Activated effector memory CD4-positive, alpha-beta T cell treated with Interleukin-2 at 50 U/mL for 16 hours (primary cell): ENCODE measurements at places on chromosomes 12 and 14.
A peak's percentile ranks its signal among the peaks of the same experiment; 100 is the strongest.

DNA sequence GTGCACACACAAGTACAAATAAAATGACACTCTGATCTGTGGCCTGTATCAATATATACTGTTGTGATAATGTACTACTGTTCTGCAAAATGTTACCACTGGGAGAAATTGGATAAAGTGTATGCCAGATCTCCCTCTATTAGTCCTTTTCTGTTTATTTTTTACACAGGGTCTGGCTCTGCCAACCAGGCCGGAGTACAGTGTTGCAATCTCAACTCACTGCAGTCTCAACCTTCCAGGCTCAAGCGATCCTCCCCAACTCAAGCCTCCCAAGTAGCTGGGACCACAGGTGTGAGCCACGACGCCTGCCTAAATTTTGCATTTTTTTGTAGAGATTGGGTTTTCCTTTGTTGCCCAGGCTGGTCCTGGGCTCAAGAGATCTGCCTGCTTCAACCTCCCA lies 1.9 kb downstream of the NT5DC3 start:
- no peak for DNase-seq

DNA sequence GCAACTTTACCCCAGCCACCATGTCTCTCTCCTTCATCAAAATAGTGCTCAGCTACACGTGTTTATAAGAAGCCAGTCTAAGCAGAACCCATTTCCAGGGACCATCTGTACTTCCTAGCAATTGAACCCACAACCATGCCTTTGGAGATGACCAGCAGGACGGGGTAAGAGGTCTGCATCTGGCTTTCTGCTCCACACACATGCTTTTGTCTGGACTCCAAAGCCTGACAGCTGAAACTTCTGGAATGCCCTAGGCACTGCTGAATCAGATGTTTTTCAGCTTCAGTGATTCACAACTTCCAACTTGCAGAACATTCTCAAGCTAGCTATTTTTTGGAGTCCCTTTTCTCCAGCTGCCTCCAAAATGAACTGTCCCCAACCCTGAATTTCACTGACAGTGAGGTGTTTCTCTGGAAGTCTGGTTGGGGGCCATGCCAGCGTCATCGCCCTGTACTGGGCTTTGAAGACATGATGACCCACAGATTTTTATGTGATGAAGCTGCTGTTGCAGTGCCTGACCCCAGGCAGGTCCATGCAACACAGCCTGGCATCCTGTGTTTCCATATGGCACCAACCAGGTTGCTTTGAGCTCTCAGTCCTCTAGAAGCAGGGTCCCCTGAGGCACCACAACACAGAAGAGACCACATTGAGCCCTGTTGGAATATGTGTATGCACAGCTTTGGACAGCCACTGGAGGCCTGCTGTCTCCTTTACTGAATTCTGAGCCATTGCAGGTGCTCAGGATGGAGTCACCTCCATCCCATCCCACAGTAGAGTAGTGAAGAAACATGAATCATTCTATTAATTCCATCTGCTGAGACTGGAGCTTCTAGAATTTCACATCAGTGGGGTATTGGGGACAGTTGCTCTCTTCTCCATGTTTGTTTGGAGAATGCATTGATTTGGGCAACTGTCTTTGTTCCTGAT lies 80.2 kb downstream of the NUAK1 start:
- no peak for DNase-seq

DNA sequence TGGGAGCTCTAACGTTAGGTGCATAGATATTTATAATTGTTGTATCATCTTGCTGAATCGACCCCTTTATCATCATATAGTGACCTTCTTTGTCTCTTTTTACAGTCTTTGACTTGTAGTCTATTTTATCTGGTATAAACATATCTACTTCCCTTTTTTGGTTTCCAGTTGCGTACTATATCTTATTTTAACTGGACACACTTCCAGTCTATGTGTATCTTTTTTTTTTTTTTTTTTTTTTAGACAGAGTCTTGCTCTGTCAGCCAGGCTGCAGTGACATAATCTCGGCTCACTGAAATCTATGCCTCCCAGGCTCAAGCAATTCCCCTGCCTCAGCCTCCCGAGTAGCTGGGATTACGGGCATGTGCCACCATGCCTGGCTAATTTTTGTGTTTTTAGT lies 41.9 kb upstream of the ZFP36L1 start:
- no peak for DNase-seq

- no peak for DNase-seq
Measured at GRCh38 chr14:44369401-44370123, 137.5 kb downstream of the FSCB start.

GRCh38 chr12:11838403-11838802 lies 188.9 kb downstream of the ETV6 start:
- DNase-seq: no peak

DNA sequence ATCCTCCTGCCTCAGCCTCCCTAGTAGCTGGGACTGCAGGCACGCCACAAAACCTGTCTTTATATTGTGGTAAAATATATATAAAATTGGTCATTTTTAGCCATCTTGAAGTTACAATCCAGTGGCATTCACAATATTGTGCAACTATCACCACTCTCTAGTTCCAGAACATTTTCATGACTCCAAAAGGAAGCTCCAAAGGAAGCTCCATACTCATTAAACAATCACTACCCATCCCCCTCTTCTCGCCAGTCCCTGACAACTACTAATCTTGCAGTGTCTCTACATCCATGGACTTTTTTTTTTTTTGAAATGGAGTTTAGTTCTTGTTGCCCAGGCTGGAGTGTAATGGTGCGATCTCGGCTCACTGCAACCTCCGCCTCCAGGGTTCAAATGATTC lies 3.1 kb downstream of the GCH1 start:
- no peak for DNase-seq

DNA sequence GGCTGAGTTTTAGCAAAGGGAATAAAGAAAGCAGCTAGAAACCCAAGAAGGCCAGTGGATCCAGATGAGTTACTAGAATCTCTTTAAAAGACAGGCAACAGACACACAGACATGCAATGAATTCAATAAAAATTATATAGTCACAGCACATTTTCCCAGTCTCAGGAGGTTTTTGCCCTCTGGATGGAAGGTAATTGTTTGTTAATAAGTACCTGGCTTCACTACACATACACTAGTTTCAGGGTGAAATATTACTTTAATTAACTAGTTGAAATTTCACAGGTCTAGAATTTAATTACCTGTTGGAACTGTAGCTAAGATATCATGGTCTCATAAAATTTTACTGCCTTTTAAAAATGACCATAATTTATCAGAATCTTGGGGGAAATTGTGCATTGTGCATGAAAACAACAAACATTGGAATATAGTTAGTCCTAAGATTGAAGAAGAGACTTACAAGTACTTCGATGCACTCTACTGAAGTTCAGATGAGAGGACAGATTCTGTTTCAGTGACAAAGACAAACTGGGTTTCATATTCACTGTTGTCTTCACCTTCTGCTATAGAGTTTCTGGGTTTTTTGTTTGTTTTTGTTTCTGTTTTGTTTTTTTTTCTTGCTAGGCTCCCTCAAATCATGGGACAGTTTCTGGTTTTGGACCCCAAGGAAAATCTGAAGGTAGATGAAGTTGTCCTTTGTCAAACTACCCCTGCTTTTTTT lies 277.0 kb upstream of the GARIN6 start:
- no peak for DNase-seq

DNA sequence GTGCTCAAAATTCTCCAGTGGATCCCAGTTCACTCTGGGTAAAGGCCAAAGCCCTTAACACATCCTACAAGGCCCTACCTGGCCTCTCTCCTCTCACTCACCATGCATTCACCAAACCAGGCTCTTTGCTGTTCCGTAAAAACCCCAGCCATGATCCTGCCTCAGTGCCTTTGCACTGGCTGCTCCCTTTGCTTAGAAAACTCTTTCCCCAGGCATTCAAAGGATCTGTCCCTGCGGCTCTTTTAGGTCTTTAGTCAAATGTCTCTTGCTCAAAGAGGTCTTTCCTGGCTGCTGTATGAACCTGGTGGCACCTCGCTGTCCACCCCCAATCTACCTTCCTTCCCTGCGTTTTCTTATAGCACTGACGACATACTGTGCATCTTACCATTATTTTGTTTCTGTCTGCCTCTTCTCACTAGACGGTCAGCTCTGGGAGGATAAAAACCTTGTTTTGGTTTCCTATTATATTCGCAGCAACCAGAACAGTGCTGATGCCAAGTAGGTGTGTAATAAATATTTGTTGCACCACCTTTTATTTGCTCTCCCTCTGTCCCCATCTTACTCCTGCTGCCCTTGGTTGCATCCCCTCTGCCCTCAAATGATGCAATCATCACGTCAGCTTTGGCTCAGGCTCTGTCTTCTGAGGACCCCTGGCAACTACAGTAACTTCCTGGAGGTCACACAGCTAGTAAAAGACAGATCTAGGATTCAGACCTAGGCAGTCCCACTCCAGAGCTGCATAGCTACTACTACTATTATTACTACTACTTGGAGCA lies 23.8 kb upstream of the DICER1 start:
- DNase-seq: no peak

- DNase-seq: no peak
Measured at GRCh38 chr12:99068993-99069747, 424.1 kb downstream of the APAF1 start.

DNA sequence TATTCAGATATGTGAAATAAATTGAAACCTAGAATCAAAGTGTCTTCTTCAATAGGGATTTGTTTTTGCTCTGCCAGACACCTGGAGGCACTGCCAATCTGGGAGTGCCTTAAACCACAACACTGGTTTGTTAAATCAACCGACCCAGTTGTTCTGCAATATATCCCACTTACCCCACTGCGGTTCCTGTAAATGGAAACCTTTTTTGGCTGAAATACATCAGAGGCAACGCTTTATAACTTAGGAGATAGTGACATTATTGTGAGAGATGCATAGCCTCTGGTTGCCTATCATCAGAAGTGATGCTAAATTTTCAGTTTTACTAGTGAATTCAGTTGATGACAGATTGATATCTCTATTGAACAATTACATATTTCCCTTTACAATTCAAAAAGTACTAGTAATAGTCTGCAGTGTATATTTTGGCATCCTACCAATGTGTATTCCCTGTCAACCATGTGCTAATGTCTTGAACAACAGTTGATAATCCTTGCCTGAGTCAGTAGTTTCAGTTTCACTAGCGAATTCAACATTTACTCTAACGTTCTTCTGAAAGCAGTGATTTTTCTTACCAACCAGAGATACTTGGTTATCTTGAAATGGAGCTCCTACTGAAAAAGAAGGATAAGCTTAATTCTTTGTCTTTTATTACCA lies 30.5 kb downstream of the PPP2R5C start:
- no peak for DNase-seq

DNA sequence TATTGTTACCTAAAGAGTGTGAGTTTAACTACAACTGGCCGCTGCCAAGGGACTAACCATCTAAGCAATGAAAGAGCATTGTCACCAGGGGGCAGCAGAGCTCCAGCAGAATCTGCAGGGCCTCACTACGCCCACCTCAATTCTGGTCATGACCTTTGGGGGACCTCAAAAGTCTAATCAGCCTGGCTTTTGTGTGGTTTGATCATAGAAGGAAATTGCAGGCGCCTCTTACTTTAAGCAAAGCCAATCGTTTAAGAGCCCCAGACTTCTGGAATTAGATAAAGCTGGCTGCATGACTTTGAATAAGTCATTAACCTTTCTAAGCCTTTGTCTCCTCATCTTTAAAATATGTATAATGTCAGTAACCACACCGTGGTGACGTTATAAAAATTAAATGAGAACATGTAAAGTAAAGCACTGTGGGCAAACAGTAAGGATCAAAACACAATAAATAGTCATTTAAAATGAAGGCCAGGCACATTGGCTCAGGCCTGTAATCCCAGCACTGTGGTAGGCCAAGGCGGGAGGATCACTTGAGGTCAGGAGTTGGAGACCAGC lies 58.6 kb downstream of the TBX3 start:
- DNase-seq: no peak

DNA sequence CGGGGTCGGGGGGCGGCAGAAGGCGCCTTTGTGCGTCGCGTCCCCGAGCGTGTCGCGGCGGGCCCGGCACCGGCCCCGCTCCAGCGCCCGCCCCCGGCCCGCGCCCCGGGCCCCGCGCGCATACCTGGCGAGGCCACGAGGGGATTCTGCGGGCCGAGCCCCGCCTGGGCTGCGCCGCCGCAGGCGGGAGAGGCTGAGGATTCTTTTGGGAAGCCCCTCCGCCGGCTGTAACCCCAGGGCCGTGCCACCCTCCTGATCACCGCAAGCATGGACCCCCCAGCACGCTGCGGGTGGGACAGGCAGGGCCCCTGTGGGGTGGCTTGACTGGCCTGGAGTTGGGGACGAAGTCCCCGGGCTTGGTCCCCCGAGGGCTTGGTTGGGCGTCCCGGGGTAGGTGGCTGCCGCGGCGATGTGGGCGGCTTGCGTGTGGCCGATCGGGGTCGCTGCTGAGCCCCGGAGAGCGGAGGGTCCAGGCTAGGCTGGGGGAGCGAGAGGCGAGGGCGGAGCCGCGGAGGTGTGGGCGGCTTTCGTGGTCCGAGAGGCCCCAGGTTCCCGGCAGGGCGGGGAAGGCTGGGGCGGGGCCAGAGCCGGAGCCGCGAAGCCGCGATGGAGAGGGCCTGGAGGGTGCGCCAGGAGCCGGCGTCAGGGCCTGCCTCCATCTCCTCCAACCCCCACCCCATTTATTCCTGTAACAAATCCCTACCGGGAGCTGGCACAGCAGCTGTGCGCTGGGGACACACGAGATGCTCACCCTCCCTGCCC lies 28.4 kb upstream of the GPR132 start:
- peak; percentile 49 for DNase-seq

DNA sequence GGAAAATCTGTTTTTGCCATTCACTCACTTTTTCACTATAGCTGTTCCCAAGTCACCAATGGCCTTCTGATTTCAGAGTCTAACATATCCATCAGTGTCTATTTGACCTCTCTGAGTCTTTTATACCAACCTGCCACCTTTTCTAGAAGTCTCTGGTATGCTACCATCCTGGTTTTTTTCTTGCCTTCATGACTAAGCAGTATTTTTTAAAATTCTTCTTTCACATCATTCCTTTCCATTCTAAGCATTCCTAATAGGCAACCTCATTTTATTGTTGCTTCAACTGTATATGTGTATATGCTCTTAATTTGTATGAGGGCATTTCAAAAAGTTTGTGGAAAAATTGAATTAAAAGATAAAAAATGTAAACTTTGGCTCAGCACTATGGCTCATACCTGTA lies 5.0 kb downstream of the IRAK4 start:
- no peak for DNase-seq

GRCh38 chr14:97411938-97412612 lies 614.9 kb downstream of the VRK1 start:
- no peak for DNase-seq

GRCh38 chr12:121793440-121793837 lies at the start of gene RHOF:
RHOF (minus strand) TSS chr12:121793688; CDS start chr12:121793633, 55 bp downstream.
- no peak for DNase-seq

- DNase-seq: no peak
Measured at GRCh38 chr14:73751157-73751691, 37.0 kb upstream of the PNMA1 start.
